ENCODE measurements at places on chromosomes 6 and 20.

DNA sequence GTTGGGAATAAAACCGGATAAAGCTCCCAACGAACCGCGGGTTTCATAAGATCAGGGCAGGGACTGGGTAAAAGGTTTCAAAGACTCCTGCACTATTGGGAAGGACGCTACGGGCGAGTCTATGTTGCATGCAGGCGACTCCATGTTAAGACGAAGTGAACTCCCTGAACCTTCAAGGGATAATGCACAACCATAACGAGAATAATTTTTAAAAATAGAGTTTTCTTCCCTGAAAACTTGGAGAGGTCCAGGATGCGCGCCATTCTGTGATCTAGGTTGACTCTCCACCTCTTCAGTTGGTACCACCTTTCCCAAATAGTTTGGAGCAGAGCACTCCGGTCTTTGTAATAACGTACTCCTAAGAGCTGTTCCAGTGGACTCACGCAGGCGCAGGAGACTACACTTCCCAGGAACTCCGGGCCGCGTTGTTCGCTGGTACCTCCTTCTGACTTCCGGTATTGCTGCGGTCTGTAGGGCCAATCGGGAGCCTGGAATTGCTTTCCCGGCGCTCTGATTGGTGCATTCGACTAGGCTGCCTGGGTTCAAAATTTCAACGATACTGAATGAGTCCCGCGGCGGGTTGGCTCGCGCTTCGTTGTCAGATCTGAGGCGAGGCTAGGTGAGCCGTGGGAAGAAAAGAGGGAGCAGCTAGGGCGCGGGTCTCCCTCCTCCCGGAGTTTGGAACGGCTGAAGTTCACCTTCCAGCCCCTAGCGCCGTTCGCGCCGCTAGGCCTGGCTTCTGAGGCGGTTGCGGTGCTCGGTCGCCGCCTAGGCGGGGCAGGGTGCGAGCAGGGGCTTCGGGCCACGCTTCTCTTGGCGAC, at the start of gene TPX2:
TSS of gene TPX2 (plus strand) at position 562 of the 821 bp plus-strand sequence. CDS start 18,187 bp downstream, outside the sequence.
- DNase-seq = peak; percentile 91

GRCh38 chr20:47576516-47577033, 74.9 kb downstream of the NCOA3 start:
- no peak for DNase-seq

DNA sequence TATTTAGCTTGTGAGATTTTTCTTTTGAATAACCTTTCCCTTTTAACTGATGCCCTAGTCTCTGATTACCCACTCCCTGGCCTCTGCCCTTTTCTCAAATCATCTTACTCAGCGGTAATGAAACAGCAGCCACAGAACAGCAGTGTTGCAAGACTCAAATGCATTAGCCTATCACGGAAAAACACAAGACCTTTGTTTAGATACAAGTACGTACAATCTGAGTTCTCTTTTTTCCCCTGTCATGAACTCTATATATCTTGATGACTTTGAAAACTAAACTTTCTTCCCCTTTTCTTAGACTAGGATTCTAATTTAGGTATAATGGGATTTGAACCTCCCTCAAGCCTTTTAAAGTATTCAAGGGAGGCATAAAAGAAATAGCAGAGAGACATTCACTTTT, 1034.9 kb downstream of the EYS start:
- no peak for DNase-seq

- DNase-seq = no peak
These were observed 31.4 kb upstream of the BACH2 start for GRCh38 chr6:90328004-90328403.

DNA sequence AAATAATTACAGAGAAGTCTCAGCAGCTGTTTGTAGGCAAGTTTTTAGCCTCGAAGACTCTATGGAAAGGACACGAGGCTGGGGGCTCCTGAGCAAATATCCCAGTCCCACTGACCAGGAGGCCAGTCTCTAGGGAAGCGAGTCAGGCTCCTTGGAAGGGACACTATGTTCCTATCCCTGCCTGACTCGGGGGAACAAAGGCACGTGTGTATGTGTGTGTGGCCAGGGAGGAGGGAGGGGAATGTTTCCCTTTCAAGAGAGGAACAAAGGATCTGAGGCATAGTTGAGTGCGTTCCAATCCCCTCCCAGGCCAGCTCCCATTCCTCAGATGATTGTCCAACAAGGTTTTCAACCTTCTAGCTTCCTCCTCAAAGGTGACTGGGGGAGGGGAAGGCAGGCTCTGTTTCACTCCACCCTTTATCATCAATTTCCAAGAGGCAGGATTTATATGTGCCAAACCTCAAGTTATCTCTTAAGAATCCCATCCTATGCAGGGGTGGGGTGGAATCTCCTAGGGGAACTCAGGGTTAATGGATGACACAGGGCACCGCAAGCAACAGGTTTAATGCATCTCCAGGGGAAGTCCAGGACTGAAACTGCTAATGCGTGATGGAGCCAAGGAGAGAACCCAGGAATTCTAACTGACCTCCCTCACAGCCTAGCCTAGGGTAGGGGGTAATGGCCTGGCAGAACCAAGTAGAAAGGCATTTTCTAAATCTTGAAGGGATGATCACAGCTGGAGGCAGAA, 9.9 kb downstream of the BCL2L1 start:
- DNase-seq = no peak

GRCh38 chr6:154605178-154605881, 94.8 kb upstream of the CNKSR3 start:
- peak; percentile 59 for DNase-seq

- DNase-seq = no peak
These were observed 14.5 kb upstream of the GUCA1A start for GRCh38 chr6:42158631-42159030.

GRCh38 chr20:50245498-50246366, 55.1 kb downstream of the CEBPB start:
- no peak for DNase-seq

GRCh38 chr6:135506270-135506997, 8.9 kb upstream of the AHI1 start:
- peak; percentile 27 for DNase-seq

GRCh38 chr20:61701802-61702201, 363.9 kb downstream of the TAF4 start:
- no peak for DNase-seq

DNA sequence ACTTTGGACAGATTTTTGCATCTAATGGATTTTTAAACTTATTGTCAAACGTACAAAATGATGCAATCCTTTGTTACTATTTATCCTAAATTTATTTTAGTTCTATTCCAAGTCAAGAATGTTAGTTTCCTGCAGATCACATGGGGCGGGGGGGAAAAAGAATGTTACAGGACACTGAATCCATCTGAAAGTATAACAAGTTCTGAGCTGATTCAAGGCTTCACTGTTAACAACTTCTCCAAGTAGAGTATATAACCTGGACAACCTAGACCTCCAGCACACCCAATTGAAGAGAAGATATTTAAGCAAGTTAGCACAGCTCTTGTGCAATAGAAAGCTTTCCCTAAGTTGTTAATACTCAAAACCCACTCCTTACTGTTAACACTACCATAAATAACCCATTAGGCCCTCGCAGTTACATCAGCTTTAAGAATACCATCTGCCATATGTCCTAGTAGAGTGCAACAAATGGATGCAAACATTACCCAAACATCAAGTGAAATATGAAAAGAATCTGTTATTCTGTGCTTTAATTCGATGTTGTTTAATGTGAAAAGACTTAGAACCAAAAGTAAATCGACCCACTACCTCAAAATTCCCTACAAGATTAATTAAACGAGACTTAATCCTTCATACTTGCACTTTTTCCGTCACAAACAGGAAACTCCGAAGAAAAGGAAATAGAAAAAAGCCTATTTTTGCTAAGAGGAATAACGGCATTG, 1.3 kb downstream of the SEC63 start:
- no peak for DNase-seq

DNA sequence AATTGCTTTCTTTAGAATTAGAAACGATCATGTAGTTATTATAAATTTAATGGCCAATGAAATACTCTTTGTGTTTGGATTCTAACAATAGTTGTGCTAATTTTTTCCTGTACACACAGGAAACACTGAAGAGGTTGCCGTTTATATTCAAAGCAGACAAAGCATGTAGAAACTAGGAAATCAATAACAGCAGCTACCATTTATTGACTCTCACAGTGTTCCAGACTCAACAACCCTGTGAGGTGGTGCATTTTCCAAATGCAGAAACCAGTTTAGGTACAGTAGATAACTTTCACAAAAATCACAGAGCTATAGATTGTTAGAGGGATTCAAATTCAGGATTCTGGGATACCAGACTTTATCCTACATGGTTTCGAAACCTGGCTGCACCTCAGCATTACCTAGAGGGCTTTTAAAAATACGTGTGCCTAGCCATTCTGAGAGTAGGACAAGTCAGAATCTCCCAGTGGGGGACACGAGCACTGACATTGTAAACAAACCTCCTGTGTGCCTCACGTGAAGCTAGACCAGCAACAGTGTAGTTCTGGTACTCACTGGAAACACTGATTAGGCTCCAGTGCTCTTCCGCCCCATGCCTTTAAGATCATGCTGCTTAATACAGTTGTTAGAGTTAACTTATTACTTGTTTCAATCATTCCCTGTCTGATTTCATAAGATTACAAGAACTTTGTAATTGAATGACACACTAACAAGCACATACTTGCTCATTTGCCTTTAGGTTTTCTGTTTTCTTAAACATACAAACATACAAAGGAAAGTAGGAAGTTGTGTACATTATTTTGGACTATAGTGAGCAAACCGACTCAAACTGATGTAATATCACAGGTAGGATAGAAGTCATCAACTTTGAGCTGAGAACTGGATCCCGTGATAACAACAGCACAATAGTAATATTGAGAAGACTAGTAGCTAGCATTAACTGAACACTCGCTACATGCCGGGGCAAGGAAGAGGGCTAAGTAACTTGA, 65.8 kb downstream of the MAP3K4 start:
- no peak for DNase-seq

- DNase-seq = no peak
These were observed 371.0 kb downstream of the EPHA7 start for GRCh38 chr6:93048381-93048780.

GRCh38 chr6:40962241-40962640, 76.8 kb downstream of the UNC5CL start:
- DNase-seq = no peak

GRCh38 chr6:37679539-37680476, 17.9 kb downstream of the MDGA1 start:
- DNase-seq = no peak

DNA sequence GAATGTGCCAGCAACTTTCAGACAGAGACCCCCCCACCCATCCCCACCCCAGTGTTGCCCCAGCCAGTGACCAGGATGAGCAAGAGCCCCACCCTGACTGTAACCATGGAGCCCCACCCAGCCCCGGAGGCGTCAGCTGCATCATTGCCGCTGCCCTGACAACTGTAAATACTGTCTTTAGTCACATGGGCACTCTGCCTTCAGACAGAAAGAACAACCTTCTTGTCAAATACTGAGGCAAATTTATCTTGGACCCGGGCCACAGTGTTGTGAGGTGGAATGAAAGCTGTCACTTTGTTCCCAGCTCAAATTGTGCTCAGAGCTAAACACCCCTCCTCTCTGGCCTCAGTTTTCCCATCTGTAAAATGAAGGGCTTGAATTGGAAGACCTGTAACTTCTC, 23.7 kb downstream of the MOCS3 start:
- DNase-seq = no peak

DNA sequence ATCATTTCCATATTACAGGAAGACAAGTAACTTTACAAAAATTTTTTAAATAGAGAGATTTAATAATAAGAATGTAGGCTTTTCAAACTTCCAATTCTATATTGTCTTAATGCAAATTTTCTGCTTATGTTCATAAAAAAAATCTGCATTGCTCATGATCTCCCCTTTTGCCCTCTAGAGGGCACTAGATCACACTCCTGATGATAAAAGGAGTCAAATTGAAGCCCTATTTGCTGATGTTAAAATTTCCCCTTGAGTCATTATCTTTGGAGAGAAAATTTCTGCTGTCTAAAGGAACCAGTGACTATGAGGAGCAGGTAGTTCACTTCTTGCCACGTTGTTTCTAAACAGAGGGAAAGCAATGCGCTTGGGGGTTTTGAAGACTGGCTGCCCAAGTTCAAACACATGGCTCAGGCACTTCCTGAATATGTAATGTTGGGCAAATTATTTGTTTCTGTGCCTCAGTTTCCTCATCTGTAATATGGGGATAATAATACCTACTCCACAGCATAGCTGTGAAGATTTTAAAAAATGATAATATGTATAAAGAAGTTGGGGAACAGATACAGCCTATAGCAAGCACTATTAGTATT, 874.2 kb downstream of the TFAP2A start:
- no peak for DNase-seq

DNA sequence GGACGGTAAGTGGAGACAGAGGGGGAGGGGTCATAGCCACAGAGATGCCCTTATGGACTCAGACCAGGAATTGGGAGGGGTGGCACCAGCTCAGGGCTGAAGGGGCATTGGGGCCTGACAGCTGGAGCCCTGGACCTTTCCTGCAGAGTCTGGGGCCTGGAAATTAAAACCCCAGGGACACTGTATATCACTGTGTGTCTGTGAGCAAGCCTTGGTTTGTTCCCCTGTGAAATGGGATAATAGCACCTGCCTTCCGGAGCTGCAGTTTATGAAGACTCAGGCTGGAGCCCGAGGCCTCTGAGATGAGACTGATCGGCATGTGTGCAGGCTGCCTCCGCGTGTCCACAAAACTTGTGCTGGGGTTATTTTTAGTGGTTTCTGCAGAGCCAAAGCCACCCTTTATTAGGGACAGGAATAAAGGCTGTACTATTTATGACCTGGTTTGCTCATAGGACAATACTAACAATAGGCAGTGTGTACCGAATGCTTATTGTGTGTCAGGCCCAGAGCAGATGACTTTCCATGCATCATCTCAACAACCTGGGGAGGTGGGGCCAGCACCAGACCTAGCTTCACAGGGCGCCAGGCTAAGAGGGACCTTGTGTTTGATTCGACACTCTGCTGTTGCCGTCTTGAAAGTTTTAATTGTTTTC, 22.6 kb downstream of the MYH7B start:
- no peak for DNase-seq

DNA sequence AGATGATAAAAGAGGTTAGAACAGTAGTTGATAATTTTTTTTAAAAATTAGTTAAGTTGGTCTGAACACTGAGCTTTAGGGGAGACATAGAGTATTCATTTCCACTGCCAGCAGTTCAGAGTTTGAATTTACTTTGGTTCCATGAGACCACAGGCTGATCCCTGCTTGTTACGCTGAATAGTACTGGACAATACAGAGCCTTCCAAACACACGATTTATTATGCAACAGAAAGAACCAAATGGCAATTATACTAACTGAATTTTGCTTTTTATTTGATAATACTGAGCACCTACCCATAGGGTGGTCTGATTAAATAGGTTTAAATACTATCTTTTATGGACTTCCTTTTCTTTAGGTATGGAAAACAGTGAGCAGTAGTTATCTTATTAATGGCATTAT, 111.4 kb downstream of the POPDC3 start:
- DNase-seq = no peak

Measured in stimulated activated CD4-positive, alpha-beta T cell treated with anti-CD3 and anti-CD28 coated beads, Interleukin-4, amount 100 ng/mL, for 24 hours (primary cell).